ENCODE measurements at places on chromosomes 7 and 10.

DNA sequence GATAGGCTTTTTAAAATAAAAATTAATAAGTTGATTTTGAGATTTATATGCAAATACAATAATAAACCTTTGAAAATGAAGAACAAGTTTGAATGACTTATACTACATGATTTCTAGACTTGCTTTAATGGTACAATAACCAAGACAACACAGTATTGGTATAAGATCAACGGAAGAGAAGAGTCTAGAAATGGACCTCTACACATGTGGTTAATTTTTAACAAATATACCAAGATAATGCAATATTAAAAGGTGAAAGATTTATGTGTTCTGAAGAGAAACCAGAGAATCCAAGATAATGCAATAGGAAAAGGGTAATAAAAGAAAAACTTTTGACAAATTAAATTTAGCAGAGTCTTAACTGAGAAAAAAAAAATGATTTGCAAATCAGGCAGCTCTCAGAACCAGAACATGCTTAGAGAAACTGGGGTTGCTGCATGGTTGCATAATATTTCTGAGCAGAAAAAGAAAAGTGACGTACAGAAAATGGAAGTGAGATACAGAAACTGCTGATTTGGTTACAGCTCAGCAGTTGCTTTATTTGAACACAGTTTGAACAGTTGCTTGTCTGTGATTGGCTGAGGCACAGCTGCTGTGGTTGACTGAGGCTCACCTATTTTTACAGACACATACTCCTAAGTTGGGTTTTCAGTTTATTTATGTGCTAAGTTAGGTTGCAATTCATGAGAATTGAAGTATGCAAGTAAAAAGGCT lies 365.9 kb downstream of the CRPPA start:
- no peak for DNase-seq

- no peak for DNase-seq
Measured at GRCh38 chr7:73647725-73648592, 19.7 kb upstream of the VPS37D start.

DNA sequence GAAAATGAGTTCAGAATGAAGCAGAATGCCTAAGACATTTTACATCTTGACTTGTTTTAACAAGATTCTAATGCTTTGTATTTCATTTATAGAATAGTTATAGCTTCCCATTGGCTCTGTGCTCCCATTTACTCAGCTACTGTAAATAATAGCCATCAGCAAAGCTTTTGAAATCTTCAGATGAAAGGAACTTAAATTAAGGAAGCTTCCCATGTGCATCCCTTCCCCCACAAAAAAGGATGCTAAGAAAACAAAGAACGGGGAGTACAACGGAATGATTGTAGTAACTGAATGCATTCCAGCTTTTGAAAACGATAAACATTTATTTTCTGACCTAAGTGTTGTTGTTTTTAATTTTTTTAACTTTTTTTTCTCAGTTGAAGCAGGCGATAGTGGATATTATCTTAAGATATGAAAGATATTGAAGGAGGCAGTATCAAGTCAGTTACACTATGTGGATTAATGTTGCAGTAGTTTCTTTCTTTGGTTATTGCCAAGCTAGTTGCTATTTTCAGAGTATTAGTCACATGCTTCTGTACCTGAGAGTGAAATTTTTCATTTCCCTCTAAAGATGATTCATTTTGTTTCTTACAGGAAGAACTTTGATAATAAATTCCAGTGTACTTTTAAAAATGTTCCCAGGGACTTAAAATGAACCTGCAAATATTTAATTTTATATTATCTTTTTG lies 129.2 kb downstream of the KCND2 start:
- no peak for DNase-seq

- no peak for DNase-seq
Measured at GRCh38 chr7:47461746-47462145, 120.2 kb downstream of the TNS3 start.

- DNase-seq, result no peak
Measured at GRCh38 chr10:126917975-126918908, 13.0 kb downstream of the DOCK1 start.
